ENCODE measurements at places on chromosomes 3 and 15.

GRCh38 chr15:74062671-74063070 is 19.7 kb downstream of the GOLGA6A start:
- no peak for DNase-seq

DNA sequence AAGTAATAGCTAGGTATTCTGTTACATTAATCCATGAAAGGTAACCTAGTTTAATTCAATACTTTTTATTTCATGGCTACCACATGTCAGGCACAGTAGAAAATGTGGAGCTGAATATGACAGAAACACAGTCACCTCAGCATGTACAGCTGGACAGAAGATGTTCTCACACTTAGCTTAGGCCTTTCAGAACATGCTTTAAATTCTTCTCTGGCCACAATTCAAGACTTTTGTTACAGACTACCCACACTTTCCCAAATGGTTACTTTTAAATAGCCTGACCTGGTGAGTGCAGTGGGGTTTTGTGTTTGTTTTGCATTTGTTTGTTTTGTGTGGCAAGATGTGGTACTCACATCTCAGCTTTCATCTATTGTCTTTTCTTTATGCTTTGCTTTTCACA is 1079.5 kb downstream of the IGSF11 start:
- no peak for DNase-seq

- no peak for DNase-seq
These were observed 125.4 kb downstream of the AGBL1 start for GRCh38 chr15:86205096-86205495.

GRCh38 chr3:35748144-35748543 is 108.8 kb downstream of the ARPP21 start:
- DNase-seq: no peak

- DNase-seq: no peak
These were observed 292.9 kb downstream of the ZIC4 start for GRCh38 chr3:147113293-147114044.

- no peak for DNase-seq
These were observed 35.8 kb downstream of the MYH15 start for GRCh38 chr3:108474581-108474980.

GRCh38 chr3:191030491-191030890 is 168.0 kb upstream of the GMNC start:
- DNase-seq: no peak

DNA sequence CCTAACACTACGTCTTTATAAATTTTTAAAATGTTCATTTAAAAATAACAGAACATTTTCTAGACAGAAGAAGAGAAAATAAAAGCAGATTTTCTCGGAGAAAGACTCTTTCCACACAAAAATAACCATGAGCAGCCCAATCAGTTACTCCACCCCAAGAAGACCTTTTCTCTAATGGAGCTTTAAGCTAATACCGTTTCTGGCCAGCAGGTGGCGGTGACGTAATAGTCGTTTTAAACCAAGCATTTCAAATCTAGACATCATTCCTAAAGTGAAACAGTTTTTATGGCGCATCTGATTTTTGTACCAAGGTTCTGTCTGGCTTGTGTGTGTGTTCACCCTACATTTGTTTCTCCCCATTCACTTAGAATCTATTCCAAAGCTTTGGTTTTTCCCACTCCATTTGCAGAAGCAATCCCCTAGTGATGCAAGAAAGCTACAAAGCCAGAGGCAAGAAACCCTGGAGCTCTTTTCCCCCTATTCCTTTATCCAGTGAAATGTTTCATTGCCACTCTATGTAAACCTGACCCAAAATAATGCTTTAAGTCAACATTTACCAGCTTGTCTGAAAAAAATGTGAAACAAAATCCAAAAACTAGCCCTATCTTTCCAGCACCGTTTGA is 336.7 kb upstream of the IGF1R start:
- peak; percentile 38 for DNase-seq

- no peak for DNase-seq
These were observed 203.6 kb upstream of the NR2F2 start for GRCh38 chr15:96126859-96127258.

DNA sequence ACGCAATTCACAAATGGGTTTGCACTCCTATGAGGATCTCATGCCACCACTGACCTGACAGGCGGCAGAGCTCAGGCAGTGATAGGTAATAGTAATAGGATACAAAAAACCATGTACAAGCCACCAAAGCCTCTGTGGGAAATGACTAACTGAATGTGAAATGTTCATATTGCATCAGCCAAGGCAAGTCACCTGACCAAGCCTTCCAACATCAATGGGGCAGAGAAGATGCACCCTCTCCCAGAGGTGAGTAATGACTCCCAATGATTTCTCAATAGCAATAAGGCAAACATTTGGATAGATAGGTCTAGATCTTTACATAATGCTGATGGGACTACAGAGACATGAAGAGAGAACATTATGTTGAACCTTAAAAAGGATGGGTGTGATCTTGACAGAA is 14.9 kb downstream of the CNTN3 start:
- DNase-seq: no peak

GRCh38 chr3:179401561-179401960 is 49.7 kb downstream of the GNB4 start:
- DNase-seq: no peak

DNA sequence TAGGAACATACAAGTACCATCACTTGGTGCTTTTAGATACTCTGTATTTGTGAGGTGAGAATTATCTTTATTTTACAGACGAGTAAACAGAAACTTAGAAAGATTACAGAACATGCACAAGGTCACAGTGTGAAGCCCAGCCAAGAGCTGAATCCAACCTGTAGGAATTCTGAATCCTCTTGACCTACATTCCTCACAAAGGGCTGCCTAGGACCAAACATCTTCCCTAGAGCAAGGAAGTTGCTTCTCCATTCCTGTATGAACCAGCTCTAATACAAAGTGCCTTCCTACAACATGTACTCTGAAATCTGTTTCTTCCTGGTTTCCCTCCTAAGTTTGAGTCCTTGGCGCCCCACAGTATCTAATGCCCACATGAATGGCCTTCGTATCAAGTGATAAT is 2.9 kb downstream of the HDGFL3 start:
- DNase-seq: no peak

GRCh38 chr3:179898024-179898423 is 138.7 kb downstream of the PEX5L start:
- DNase-seq: no peak

- no peak for DNase-seq
These were observed 22.3 kb downstream of the WDR73 start for GRCh38 chr15:84631706-84632272.

DNA sequence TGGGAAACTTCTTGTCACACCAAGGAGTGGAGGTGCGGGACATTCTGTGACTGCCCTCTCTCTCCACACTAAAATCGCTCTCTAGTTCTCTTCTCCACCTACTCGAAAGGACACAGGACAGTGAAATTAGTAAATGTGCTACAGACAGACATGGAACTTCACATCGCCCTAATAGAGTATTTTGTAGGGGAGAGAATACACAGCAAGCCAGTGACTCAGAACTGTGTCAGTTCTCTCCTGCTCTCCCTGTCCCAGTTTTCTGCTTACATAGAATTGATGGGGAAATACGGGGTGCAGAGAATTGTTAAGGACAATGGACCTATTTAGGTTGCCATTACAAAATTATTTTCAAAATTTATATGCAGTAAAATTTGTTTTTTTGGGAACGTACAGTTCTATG is 159.6 kb upstream of the GADL1 start:
- DNase-seq: no peak

GRCh38 chr15:58410353-58410752 is 21.4 kb upstream of the LIPC start:
- peak; percentile 10 for DNase-seq

GRCh38 chr3:10419637-10420232 is 85.7 kb downstream of the ATP2B2 start:
- peak; percentile 34 for DNase-seq

DNA sequence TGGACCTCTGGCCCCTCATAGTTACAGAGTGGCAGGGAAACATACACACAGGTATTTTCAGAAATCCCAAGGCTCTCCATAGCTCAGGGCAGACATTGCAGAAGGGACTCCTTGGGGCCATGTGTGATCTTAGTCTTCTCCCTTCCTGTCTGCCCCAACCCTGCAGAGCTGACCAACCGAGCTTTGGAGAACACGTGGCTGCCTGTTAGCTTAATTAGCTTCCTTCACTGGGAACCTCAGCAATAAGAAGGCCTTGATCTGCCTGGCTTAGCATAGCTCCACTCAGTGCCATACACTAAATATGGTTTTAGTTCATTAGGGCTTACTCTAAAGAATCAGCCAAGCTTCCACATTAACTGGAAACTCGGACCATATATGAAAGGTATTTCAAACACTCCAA is 12.3 kb downstream of the LYZL4 start:
- no peak for DNase-seq
